Jurkat, Clone E6-1 (cell line): ENCODE measurements at places on chromosomes 7 and 10.

DNA sequence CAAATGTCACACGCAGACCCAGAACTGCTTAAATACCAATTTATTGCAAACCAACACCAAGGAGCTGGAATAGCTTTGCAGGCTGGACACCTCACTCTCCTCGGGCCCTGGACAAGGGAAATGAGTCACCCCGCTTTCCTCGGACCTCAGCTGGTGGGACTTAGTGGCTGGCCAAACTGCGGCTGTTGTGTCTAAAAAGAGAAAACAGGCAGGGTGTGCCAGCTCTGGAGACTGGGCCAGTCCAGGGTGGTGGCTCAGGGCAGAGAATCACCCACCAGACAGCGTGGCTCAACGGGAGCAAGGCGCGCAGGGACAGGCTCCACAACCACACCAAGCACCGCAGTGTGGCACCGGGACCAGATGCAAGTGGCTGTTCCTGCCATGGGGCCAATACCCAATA is 58.2 kb upstream of the CAMK2B start:
- no peak for DNase-seq

GRCh38 chr10:13594641-13595040 is 7.9 kb downstream of the PRPF18 start:
- no peak for DNase-seq

DNA sequence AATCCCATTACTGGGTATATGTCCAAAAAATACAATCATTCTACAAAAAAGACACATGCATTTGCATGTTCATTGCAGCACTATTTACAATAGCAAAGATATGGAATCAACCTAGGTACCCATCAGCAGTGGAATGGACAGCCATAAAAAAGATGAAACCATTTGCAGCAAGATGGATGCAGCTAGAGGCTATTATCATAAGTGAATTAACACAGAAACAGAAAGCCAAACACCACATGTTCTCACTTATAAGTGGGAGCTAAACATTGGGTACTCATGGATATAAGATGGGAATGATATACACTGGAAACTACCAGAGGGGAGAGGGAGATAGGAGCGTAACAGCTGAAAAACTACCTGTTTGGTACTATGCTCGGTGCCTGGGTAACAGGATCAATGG is 154.0 kb downstream of the TMEM26 start:
- no peak for DNase-seq

GRCh38 chr10:131187274-131187673 is 124.2 kb downstream of the TCERG1L start:
- DNase-seq = no peak

- DNase-seq = no peak
Observed at GRCh38 chr7:117901089-117901797, 28.0 kb upstream of the CTTNBP2 start.

DNA sequence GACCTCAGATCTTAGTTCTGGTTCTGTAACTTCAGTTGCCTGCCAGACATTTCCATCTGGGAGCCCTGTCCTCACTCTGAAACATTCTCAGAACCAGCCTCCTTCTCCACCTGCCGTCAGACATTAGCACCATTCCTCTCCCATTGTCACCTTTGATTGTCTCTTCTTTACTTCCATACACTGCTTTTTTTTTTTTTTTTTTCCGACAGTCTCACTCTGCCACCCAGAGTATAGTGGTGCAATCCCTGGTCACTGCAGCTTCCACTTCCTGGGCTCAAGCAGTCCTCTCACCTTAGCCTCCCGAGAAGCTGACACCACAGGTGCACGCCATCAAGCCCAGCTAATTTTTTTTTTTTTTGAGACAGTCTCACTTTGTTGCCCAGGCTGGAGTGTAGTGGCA is 21.1 kb upstream of the HIPK2 start:
- DNase-seq = no peak

DNA sequence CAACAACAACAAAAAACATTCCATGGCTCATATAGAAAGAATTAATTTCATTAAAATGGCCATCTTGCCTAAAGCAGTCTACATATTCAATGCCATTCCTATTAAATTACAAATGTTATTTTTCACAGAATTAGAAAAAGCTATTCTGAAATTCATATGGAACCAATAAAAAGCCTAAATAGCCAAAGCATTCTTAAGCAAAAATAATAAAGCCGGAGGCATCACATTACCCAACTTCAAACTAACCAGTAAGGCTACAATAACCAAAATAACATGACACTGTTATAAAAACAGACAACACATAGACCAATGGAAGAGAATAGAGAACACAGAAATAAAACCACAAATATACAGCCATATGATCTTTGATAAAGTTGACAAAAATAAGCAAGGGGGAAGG is 330.4 kb downstream of the KIF20B start:
- DNase-seq = no peak

DNA sequence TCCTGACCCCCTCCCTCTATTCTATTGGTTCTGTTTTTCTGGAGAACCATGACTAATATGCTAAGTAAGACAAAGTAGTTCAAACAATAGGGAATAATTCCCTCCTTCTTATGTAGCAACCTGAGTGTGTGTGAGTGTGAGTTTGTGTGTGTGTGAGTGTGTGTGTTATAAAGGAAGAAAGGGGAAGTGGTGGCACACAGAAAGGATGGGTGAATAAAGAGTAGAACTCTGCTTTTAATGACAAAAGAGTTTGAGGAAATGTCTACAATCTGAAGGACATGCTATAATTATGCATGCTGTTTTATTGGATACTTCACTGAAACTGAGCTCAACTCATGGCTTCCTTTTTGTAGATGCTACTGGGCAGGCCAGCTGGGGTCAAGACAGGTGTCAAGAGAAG is 489.5 kb downstream of the REEP3 start:
- DNase-seq = no peak

GRCh38 chr7:84506151-84506550 is 311.6 kb upstream of the SEMA3A start:
- DNase-seq = no peak

DNA sequence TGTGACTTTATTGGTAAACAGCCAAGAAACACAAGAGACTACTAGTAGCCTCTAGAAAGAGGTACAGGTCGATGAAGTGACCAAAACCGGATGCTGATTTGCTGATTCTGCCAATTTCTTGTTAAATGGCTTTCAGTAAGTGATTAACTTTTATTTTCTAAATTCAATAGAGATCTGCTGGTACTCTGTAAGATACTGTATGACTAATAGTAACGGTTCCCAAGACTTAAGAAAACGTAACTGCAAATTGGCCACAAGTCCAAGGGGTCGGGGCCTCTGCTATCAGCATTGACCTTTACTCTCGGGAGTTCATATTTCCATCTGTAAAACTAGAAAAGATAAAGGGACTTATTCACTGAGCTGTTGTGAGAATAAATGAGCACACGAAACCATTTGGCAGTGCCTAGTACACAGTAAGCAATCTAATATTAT is 1.4 kb downstream of the FAM3C start:
- no peak for DNase-seq

DNA sequence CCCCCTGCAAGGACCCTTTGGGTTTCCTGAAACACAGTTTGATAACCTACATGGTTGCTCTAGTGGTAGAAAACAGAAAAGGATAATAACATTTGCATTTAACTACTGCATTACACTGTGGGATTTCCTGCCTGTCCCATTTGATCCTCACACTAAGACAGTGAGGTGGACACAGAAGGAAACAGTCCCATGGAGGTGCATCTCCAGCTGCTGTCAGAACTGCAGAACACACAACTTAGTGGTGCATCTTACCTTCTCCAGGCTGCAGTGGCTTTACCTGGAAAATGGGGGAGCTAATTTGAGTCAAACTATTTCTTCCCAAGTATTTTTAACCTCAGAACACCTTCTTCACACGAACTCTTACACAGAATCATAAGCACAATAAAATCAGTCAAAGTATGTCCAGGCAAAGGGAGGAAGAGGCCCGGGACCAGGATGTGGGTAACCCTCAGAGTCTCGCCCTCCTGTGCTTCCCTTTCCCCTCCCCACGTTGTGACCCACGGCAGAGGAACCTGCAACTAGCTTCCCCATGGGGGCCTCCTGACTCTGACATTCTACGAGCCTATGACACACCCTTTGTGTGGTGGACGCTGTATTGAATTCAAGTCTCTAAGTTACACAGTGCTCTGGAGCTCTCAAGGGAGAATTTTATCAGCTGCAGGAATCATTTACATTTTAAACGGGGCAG is 33.7 kb downstream of the SCRN1 start:
- no peak for DNase-seq

GRCh38 chr10:4069491-4069890 is 284.5 kb upstream of the KLF6 start:
- no peak for DNase-seq

- no peak for DNase-seq
Observed at GRCh38 chr10:133110609-133111275, 23.0 kb downstream of the ADGRA1 start.

DNA sequence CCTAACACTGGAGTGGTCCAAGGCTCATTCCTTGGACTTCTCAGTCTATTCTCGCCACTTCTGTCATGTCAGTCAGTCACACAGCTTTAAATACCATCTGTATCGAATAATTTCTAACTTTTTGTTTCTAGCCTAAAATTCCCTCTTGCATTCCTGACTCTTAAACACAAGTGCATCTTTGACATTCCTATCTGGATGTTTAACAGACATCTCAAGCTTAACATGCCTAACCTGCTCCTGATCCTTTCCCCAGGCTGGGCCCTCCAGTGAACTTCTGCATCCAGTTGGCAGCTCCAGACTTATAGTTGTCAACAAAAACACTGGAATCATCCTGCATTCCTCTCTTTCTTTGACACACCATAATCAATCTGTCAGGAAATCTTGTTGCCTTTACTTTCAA is 4.5 kb upstream of the ABCB4 start:
- no peak for DNase-seq

- peak; percentile 69 for DNase-seq
Observed at GRCh38 chr10:93074147-93074596, 479 bp downstream of the CYP26A1 start.

DNA sequence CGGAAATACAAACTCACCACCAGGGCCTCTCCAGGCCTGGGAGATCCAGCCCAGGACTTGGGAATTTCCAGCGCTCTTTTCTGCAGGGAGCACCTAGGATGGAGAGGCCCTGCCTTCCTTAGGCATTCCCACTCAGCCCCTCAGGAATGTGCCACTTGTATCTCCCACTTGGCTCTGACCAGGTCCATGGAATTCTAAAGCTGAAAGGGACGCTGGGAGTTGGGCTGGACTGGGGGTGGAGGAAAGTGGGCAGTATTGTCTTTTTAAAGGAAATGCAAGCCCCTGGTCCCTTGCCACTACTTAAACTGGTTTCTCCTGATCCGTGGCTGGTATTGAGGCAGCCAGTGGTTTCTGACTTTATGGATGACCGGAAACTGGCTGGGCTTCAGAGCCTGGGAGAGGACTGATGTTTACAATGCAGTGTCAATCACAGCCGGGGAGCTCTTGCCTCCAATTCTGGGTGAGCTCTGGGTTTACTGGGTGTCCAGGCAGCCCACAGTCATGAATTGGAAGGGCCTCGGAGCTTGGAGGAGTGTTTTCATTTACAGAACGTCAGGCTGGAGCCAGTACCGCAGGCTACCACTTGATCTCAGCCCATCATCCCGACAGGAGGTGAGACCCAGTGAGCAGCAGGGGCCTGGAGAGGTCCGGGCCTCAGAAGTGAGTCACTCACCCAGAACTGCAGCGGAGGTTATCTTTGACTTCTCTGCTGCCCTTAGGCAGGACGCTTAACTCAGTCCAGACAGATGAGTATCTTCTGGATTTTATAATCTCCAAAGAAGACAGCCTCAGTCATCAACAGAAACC is 27.3 kb downstream of the AGAP3 start:
- no peak for DNase-seq

GRCh38 chr10:76759681-76760080 is 877.9 kb downstream of the KCNMA1 start:
- DNase-seq = no peak

- no peak for DNase-seq
Observed at GRCh38 chr7:40098810-40099209, 35.6 kb downstream of the MPLKIP start.

GRCh38 chr7:21020667-21021066 is 234.0 kb upstream of the SP8 start:
- no peak for DNase-seq

DNA sequence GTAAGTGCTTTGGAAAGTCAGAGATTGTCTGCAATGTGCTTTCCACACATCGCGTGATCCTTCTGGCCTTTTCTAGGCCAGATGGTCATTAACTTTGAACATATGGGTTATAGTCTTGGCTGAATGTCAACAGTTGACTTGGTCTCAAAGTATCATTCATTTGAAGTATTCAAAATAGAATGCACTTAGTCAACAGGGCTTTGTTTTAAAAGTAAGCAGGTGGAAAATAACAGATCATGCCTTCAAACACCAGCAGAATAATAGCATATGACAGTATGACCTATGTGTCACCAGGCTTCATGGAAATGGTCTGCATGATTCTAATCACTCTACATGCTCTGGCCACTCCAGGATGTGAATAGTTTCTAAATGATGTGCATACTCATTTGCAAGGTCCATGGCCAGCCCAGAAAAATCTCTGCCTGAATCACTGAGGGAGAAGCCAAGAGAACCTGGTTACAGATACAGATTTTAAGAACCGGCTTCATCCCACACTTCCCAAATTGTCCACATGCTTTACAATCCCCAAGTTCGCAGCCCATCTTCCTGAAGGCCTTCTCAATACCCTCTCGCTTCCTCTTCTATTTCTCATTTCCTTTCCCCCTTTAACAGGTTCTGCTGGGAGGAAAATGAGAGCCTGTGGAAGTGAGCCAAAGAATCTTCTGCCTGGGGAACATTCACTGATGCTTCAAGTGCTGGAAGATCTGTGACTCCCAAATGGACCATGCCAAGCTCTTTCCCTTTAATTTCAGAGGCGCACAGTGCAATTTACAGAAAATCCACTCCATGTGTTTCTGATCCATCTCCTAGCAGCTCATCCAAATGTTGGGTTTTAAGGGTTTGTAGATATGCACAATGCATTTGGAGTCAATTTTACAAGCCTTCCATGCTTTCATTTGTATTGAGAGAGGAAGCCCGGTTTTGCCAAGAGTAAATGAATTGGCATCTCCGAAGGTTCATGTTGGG is 122.8 kb upstream of the GDF10 start:
- DNase-seq = no peak

DNA sequence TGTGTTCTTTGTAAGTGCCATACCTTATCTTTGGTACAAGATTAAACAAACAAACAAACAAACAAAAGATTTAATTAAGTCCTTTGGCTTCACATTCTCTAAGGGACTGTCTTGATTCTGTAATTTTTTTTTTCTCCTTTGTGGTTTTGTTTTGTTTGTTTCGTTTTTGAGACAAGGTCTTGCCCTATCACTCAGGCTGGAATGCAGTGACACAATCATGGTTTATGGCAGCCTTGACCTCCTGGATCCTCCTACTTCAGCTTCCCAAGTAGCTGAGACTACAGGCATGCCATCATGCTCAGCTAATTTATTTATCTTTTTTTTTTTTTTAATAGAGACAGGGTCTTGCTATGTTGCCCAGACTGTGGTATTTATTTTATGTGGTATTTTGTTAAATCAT is 165.8 kb downstream of the LRRC4 start:
- no peak for DNase-seq

GRCh38 chr7:142066536-142066935 is 45.0 kb upstream of the MGAM2 start:
- DNase-seq = no peak

GRCh38 chr7:79420464-79420863 is 33.0 kb downstream of the MAGI2 start:
- DNase-seq = no peak
